ENCODE measurements at places on chromosomes 5 and 9.
A peak's percentile ranks its signal among the peaks of the same experiment; 100 is the strongest.

- no peaks in the 10 kb centered on the region for H3K36me3 ChIP-seq
- no peak overlapping the region for H3K4me3 ChIP-seq
- no peak for DNase-seq
- H3K27me3 ChIP-seq = no peaks in the 10 kb centered on the region
Measured at GRCh38 chr9:132218208-132218607, 56.4 kb downstream of the NTNG2 start.

DNA sequence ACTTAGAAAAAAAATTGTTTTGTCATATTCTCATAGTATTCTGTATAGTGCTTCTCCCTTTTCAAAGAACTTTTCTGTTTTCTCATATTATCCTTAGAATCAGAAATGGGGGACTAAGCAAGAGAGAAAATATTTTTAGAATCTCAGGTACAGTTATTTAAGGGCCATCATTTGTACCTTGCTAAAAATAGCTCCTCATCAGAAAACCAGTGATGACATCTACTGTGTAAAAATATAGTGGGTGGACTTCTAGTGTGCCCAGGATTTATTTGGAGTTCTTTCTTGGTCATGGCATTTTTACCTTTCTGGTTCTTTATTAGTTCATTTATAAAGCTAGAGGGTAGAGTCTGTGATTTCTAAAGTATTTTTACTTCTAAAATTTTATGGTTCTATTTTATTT is 82.5 kb downstream of the CSNK1G3 start:
- no peak overlapping the region for H3K27ac ChIP-seq
- H3K36me3 ChIP-seq = peaks cover 2% of the 10 kb centered on the region
- DNase-seq = no peak
- no peak overlapping the region for H3K4me3 ChIP-seq
- no peaks in the 10 kb centered on the region for H3K27me3 ChIP-seq

DNA sequence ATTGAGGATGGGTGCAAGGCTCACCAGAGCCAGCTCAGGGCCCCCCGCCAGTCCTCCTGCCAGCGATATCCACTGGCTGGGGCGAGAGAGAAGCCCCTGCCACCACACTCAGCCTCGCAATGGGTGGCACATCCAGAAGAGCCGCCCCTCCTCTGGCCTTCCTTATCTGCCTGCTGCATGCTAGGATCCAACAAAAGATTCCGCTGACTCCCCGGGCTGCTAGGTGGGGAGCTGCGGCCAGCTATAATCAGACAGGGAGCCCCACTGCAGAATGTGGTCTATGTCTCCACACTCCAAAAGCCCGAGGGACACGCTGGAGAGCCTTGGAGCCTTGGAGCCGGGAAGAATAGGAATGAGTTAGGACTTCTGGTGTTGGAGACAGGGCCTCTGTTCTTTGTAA is 32.8 kb downstream of the COL23A1 start:
- DNase-seq = no peak
- peaks cover 14% of the 10 kb centered on the region for H3K4me1 ChIP-seq
- no peak overlapping the region for H3K4me3 ChIP-seq
- H3K27ac ChIP-seq = no peak overlapping the region

GRCh38 chr5:60259730-60260129 is 366.2 kb upstream of the PDE4D start:
- no peaks in the 10 kb centered on the region for H3K27me3 ChIP-seq
- DNase-seq = no peak
- H3K36me3 ChIP-seq = no peaks in the 10 kb centered on the region
- no peaks in the 10 kb centered on the region for H3K4me1 ChIP-seq
- H3K4me3 ChIP-seq = no peak overlapping the region

DNA sequence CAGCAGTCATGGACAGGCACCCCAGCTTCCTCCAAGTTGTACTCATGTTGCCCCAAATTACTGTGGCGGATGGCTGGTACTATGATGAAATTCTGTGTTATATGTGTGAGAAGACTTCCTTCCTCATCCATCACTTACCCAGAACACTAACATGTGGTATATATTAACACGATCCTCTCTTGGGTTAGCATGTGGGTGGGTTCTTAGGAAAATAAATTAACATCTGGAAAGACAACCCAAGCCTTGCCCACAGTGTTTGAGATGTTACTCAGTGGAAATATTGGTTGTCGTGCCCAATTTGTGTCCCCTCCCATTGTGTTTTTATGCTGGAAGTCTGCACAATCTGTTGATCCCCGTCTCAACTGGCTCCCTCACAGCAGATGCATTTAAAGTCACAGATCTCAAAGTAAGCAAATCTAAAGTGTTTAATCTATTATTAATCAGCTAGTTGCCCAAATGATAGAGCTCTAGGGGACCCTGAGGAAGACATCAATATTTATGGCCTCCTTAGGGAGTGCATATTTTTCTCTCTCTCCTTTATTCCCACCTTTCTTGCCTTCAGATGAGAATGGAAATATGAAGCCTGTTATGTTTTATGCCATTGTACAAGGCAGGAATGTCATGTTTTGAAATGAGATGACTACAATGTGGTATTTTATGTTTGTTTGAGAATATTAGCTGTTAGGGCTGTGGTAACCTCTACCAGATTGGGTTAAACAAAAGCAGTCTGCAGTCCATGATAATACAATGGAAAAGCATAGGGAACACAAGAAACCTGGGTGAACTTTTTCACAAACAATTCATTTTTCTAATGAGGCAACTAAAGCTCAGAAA is 93.9 kb downstream of the GRIA1 start:
- DNase-seq = no peak
- H3K36me3 ChIP-seq = no peaks in the 10 kb centered on the region
- no peak overlapping the region for H3K27ac ChIP-seq
- H3K4me1 ChIP-seq = no peaks in the 10 kb centered on the region
- H3K4me3 ChIP-seq = no peak overlapping the region
- H3K27me3 ChIP-seq = no peaks in the 10 kb centered on the region

GRCh38 chr9:134800791-134801339 is 79.7 kb upstream of the FCN2 start:
- H3K27ac ChIP-seq = no peak overlapping the region
- H3K27me3 ChIP-seq = no peaks in the 10 kb centered on the region
- no peak overlapping the region for H3K4me3 ChIP-seq
- no peaks in the 10 kb centered on the region for H3K4me1 ChIP-seq
- no peaks in the 10 kb centered on the region for H3K36me3 ChIP-seq

GRCh38 chr9:124187311-124187710 is 70.4 kb upstream of the NEK6 start:
- DNase-seq = no peak
- H3K4me1 ChIP-seq = no peaks in the 10 kb centered on the region
- no peak overlapping the region for H3K4me3 ChIP-seq
- no peak overlapping the region for H3K27ac ChIP-seq
- H3K27me3 ChIP-seq = peaks cover 6% of the 10 kb centered on the region

DNA sequence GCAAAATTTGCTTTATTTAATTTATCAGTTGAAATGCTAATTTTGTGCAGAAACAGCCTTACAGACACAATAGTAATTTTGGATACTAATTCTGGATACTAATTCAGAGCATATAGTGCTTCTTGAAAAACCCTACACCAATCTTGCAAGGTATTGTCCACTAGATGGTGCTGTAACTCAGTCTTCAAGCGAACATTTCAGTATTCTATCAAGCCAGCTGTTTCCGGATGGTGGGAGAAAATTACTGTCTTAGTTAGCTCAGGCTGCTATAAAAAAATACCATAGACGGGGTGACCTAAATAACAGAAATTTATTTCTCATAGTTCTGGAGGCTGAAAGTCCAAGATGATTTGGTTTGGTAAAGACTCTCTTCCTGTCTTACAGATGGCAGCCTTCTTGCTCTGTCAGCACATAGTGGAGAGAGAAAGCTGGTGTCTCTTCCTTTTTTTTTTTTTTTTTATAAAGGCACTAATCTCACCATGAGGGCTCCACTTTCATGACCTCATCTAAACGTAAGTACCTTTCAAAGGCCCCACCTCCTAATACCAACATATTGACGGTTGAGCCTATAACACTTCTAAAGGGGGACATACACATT is 1306.5 kb upstream of the CDH9 start:
- H3K27ac ChIP-seq = no peak overlapping the region
- no peak overlapping the region for H3K4me3 ChIP-seq
- no peaks in the 10 kb centered on the region for H3K27me3 ChIP-seq
- no peaks in the 10 kb centered on the region for H3K36me3 ChIP-seq

- H3K4me1 ChIP-seq = no peaks in the 10 kb centered on the region
- no peak overlapping the region for H3K27ac ChIP-seq
- H3K4me3 ChIP-seq = no peak overlapping the region
- no peaks in the 10 kb centered on the region for H3K27me3 ChIP-seq
- H3K36me3 ChIP-seq = no peaks in the 10 kb centered on the region
Measured at GRCh38 chr5:138111937-138112336, 27.3 kb downstream of the NME5 start.

- H3K4me1 ChIP-seq = no peaks in the 10 kb centered on the region
- H3K27ac ChIP-seq = no peak overlapping the region
- no peaks in the 10 kb centered on the region for H3K27me3 ChIP-seq
- DNase-seq = no peak
- no peak overlapping the region for H3K4me3 ChIP-seq
- H3K36me3 ChIP-seq = no peaks in the 10 kb centered on the region
Measured at GRCh38 chr5:116964438-116964837, 389.8 kb upstream of the SEMA6A start.

DNA sequence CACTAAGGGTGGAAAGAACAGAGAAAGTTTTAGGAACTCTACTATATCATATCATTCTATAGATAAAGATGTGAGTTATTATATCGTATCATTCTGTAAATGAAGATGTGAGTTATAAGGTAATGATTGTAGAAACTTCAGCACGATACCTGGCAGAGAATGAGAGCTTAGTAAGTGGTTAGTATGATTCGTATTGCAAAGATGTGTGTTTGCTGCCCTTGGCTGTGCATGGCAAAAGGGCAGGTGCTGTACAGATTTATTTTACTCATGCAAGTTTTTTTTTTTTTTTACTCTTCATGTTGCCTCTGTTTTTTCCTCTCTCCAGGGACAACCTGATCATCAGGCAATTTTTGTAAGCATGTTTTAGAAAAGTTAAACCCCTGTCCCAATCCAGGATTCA is 83.3 kb downstream of the EGFLAM start:
- no peak for DNase-seq
- no peaks in the 10 kb centered on the region for H3K27me3 ChIP-seq
- no peak overlapping the region for H3K27ac ChIP-seq
- H3K4me3 ChIP-seq = no peak overlapping the region
- no peaks in the 10 kb centered on the region for H3K36me3 ChIP-seq

DNA sequence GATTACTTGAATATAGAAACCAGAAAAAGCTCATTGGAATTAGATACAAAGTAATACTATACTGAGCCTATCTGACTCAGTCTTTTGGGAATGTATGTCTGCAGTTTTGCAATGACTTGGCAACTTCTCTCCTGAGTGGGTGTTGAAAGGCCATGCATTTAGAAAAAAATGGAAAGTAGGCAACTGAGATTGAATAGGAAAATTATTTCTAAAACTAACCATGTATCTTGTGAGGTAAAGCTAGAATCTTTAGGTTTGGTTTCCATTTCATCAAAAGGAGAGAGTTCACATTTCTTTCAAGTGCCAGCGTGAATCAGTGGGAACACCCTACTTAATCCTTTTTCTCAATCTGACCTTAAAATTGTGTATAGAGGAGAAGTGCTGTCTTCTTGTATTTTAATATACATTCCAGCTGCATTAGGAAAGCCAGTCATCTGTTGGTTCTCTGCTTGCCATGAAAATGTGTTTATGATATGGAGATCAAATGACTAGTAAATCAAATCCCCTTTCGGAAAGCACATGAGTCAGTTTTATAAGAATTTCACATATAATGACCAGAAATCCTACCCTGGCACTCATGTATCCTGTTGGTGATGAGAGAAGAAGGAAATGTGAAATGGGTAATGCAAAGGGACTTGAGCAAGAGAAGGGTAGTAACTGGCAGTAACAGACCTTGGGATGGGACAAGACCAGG is 30.4 kb downstream of the NFX1 start:
- peak; percentile 54 for DNase-seq
- no peaks in the 10 kb centered on the region for H3K27me3 ChIP-seq
- H3K36me3 ChIP-seq = peaks cover 29% of the 10 kb centered on the region
- peak overlapping the region; percentile 66 for H3K27ac ChIP-seq
- H3K4me1 ChIP-seq = no peaks in the 10 kb centered on the region

- no peak overlapping the region for H3K4me3 ChIP-seq
- H3K4me1 ChIP-seq = no peaks in the 10 kb centered on the region
- no peak for DNase-seq
- no peaks in the 10 kb centered on the region for H3K36me3 ChIP-seq
- no peak overlapping the region for H3K27ac ChIP-seq
- H3K27me3 ChIP-seq = no peaks in the 10 kb centered on the region
Measured at GRCh38 chr5:35236770-35237169, 6.5 kb upstream of the PRLR start.

DNA sequence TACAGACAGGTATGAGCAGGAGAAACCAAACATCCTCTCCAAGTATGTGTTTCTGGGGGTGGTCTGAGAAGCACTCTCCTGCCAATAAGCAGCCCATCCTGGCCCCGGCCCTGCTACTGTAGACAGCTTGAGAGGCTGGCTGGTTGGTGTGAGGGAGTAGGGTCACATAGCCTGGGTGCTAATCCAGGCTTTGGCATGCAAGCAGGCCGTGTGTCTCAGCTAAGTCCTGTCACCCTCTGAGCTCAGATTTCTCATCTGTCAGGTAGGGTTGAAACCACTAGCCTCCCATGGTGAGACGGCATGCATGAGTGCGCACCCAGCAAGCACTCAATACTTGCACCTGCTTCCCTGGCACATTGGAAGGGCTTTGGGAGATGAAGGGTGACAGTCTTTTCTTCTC is 49.8 kb upstream of the PHYKPL start:
- no peak overlapping the region for H3K27ac ChIP-seq
- no peak overlapping the region for H3K4me3 ChIP-seq
- no peak for DNase-seq
- H3K36me3 ChIP-seq = no peaks in the 10 kb centered on the region

GRCh38 chr9:35538361-35539234 is 48.7 kb downstream of the RUSC2 start:
- DNase-seq = peak; percentile 93
- no peaks in the 10 kb centered on the region for H3K36me3 ChIP-seq
- H3K4me1 ChIP-seq = peaks cover 27% of the 10 kb centered on the region
- no peak overlapping the region for H3K4me3 ChIP-seq
- no peaks in the 10 kb centered on the region for H3K27me3 ChIP-seq

DNA sequence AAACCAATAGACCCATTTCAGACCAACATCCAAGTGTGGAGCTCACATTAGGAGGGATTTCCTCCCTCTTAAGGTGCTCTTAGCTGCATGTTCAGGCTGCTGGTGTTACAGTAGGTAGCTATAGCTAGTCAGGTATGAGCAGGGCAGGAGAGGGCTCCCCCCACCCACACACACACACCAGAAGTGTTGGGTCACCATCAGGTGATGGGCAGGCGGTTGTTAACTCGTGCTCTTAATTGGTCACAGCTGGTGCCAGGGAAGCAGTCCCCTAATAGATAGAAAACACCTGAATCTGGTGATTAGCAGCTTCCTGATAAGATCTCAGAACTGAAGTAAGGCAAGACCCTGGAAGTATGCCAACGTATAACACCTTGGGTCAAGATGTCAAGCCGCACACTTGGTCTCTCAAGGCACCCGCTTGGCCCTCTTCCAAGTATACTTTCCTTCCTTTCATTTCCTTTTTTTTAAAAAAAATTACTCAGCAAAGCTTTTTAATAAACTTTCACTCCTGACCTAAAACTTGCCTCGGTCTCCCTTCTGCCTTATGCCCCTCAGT is 532.4 kb downstream of the DNAH5 start:
- no peak overlapping the region for H3K4me3 ChIP-seq
- no peaks in the 10 kb centered on the region for H3K27me3 ChIP-seq

- H3K27ac ChIP-seq = peak overlapping the region; percentile 33
- H3K4me3 ChIP-seq = no peak overlapping the region
- no peaks in the 10 kb centered on the region for H3K27me3 ChIP-seq
- no peaks in the 10 kb centered on the region for H3K4me1 ChIP-seq
- DNase-seq = no peak
Measured at GRCh38 chr9:99966716-99967115, 60.3 kb downstream of the STX17 start.

- H3K4me1 ChIP-seq = no peaks in the 10 kb centered on the region
- no peaks in the 10 kb centered on the region for H3K27me3 ChIP-seq
- DNase-seq = no peak
Measured at GRCh38 chr5:152309926-152310450, 95.1 kb downstream of the NMUR2 start.
